ENCODE measurements at places on chromosomes 3 and 15.
A peak's percentile ranks its signal among the peaks of the same experiment; 100 is the strongest.

DNA sequence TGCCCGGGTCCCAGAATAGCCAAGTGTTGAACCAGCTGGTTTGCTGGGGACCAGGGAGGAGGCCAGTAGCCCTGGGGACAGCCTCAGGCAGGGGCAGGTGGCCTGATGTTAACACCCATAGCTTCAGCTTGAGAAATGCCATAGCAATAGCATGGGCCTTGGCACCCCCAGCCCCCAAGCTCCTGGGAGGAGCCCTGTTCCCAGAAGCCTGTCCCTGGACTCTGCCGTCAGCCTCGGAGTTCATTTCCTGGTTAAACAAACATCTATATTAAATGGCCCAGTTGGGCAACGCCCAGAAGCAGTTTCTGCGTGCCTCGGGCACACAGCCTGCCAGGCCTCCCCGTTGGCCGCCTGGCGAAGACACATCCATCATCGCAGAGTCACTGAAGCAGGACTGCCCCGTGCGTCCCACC, 58.2 kb downstream of the FGD5 start:
- no peak for DNase-seq

- DNase-seq: no peak
Observed at GRCh38 chr3:154050216-154050615, 71.0 kb upstream of the ARHGEF26 start.

- no peak for DNase-seq
Observed at GRCh38 chr3:187565701-187566100, 104.5 kb downstream of the SST start.

DNA sequence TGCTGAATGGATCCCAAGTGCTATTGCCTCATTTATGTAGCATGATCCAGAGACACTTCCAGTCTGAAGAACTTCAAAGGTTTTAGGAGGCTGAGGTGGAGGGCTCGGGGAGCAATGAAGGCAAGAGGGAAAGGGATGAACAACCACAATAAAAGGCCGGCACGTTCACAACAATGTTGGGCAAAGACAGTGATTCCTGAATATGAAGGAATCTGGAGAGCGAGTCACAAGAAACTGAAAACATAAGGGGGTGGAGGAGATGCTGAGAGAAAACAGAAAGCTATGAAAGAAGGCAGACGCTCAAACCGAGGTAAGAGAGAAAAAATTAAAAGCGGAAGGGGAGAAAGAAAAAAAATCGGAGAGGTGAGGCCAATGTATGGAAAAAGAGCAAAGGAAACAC, 120.1 kb downstream of the GREM1 start:
- DNase-seq: no peak

GRCh38 chr3:40780291-40780924, 255.6 kb downstream of the ZNF621 start:
- DNase-seq: no peak

DNA sequence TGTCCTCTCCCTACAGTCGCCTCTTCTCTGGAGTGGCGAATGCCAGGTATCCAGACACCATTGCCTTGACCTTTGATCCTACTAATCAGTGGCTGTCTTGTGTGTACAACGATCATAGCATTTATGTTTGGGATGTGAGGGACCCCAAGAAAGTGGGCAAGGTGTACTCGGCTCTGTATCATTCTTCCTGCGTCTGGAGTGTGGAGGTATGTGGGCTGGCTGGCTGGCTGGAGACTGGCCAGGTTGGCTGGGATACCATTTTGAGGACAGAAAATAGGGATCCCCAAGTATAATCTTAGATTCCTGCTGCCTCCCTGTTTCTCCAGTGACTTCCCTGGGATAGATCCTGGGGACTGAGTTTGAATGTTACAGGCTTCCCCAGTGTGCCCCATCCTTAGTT, 13.4 kb upstream of the JMJD7 start:
- DNase-seq: no peak

DNA sequence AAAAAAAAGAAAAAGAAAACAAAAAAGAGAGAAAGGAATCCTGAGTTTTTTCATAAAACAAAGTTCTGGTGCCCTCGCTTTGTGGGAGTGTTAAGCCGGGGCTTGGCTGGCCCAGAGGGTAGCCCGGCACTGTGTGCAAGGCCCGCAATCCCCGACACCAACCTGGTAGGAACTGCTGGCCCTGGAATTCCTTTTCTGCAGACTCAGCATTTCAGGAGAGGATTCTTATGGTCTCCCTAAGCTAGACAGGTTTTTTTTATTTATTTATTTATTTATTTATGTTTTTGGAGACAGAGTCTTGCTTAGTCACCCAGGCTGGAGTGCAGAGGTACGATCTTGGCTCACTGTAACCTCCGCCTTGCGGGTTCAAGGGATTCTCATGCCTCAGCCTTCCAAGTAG, 238.8 kb downstream of the PDCD6IP start:
- DNase-seq: no peak

DNA sequence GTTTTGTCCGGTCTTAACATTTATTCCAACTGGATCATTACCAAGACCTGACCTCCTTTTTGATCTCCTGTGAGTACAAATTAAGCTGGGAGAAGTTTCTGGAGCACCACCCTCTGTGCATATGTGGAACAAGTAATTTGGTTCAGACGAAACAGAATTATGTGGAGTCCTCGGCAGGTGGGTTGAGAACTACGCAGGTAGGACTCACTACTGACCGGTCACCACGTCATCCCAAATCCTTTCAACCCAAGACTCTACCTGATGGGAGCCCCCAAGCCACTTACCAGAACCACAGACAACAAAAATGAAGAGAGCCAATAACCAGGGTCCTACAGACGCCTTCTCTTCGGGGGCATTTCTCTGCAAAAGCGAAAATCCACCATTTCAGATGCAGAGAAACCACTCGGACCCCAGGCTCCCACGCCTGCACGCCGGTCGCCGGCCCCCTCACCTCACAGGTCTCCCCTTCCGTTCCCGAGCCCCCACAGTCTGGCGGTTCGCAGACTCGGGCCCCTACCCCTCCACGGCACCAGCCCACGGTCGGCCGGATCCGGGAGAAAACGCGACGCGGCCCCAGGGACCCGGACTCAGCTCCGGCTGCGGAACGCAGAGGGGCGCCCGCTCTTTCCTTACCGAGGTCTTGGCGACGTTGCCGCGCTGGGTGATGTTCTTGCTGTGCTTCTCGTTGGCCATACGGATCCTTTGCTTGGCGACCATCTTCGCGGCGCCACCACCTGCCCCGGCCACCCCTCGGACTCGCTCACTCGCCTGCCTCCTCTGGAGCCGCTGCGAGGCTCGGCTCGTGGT, 674 bp downstream of the SERP1 start:
- DNase-seq: peak; percentile 13

DNA sequence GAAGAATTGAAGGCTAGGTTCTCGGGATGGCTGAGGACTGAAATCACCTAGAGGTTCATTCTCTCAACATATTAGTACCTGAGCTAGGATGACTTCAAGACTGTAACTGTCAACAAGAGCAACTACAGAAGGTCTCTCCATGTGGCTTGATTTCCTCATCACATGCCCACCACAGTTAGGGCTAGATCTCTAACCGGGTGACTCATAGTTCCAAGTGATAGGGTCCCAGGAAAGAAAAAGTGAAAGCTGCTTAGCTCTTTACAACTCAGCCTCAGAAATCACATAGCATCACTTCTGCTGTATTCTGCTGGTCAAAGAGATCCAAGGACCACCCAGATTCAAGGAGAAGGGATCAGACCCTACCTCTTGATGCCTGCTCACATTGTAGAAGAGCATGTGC, 165.4 kb upstream of the AGTR1 start:
- no peak for DNase-seq

DNA sequence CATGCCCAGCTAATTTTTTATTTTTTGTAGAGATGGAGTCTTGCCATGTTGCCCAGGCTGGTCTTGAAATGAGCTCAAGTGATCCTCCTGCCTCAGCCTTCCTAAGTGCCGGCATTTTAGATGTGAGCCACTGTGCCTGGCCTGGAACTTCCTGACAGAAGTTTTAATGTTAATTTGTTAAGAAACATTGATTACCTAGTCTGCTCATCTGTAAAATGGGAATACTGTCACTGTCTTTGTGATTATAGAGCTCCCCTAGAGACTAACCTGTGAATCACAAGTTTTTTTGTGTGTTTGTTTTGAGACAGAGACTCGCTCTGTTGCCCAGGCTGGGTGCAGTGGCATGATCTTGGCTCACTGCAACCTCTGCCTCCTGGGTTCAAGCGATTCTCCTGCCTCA, 4.3 kb upstream of the EIF3J start:
- no peak for DNase-seq

DNA sequence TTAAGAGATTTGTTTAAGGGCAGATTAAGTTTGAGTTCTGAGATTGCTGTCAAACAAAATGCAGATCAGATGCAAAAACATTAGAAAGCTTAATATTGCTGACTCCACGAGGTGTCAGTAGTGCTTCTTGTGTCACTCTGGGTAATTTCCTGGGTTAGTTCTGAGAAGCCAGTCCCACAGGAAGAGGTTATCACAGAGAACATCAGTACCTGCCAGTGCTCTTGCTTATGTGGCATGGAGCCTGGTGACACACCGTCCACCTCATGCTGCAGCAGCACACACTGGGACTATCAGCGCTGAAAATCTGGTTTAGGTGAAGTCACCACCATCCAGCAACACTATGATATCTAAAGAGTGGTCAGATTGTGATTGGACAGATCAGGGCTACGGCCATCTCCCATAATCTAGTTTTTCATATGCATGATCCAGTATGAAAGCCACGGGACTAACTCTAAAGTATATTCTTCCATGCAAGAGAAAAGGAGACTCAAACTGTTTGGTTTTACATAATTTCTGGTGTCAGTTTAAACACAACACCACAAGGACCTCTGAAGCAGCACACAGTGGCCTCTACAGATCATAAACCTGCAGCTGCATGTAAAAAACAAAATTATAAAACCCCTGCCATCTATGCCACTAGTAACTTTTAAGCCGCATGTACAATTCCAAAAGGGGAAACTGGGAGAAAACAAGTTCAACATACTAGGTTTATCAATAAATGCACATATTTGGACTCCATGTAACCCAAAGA, 36.1 kb upstream of the MYO5C start:
- DNase-seq: no peak

GRCh38 chr3:53081318-53081717, 35.4 kb upstream of the SFMBT1 start:
- DNase-seq: no peak

DNA sequence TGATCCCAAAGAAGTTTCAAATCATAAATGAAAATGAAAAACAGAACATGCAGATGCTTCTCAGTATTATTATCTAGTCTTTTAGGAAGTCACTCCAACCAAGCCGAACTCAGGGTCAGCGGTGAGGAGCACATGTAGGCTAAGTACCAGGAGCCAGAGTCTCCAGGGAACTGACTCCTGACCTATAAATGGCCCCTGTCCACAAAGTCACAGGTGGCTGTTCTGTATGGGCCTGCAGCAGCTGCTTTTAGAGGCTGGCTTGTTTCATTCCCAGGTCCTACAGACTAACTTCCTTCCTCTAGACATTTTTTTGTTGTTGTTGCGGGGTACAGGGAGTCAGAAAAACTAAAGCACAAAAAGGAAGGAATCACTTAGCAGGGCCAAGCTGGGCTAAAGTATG, 54.6 kb downstream of the DAPK2 start:
- DNase-seq: no peak

DNA sequence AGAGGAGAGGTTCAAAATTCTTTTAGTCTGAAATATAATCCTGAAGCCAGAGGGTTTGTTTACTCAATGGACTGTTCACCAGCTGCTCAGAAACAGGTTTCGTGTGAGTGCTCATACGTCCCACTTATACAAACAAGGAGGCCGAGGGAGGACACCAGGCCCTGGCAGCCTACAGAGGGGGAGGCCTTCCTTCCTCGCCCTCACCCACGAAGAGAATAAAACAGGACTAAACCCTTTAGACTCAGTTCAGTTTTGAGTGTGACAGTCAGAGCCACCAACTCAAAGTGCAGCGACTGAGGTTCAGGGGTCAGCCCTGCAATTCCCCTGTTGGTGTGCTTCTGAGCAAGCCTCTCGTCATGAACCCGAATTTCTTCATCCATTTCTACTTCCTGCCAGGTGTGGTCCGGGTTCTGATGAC, 17.3 kb downstream of the FAM174B start:
- DNase-seq: no peak

GRCh38 chr3:33388374-33389100, 51.7 kb downstream of the UBP1 start:
- DNase-seq: no peak

GRCh38 chr3:54756330-54756731, 171.5 kb downstream of the LRTM1 start:
- no peak for DNase-seq

DNA sequence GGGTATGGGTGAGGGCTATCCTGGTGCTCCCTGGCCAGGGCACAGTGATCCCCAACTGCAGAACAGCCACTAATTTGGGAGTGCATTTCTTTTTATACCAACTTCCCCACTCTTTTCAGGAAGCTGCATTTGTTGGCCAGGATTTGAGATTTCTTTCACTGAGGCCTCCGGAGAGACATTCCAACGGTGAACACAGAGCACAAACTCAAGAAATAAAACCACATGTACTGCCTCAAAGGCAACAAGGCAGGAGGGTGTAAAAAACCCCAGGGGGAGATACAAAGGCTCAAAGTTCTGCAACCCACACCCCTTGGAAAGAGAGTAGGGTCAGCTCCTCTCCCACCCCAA, 65.3 kb downstream of the CPN2 start:
- DNase-seq: no peak

- DNase-seq: no peak
Observed at GRCh38 chr15:38128341-38128781, 124.3 kb upstream of the SPRED1 start.

DNA sequence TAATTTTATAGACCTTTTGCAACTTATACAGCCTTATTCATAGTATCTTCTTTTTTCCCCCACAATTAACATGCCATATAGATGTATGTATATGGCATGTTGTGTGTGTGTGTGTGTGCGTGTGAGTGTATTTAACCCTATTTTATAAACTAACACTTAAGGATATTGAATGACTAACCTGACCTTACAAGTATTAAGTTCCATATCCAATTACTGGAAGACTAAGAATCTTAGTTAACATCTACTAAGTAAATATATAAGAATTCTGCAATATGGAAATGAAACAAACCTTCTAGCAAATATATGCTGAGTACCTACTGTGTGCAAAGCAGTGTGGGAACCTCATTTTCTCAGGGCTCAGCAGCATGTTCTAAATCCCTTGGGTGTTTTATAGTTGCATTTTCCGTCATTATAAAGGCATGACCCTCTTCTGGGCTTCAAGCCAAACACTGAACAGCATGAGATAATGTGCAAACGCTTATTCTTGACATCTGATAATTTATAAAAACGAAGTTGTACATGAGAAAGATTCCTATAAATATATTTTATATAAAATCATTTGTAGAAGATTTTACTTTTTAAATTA, 105.5 kb downstream of the NLGN1 start:
- no peak for DNase-seq

Data from activated T-helper 1 cell treated with anti-CD3 and anti-CD28 coated beads, Interleukin-2, amount 50 U/mL, for 16 hours (primary cell).